ENCODE measurements at places on chromosomes 3 and 15.

DNA sequence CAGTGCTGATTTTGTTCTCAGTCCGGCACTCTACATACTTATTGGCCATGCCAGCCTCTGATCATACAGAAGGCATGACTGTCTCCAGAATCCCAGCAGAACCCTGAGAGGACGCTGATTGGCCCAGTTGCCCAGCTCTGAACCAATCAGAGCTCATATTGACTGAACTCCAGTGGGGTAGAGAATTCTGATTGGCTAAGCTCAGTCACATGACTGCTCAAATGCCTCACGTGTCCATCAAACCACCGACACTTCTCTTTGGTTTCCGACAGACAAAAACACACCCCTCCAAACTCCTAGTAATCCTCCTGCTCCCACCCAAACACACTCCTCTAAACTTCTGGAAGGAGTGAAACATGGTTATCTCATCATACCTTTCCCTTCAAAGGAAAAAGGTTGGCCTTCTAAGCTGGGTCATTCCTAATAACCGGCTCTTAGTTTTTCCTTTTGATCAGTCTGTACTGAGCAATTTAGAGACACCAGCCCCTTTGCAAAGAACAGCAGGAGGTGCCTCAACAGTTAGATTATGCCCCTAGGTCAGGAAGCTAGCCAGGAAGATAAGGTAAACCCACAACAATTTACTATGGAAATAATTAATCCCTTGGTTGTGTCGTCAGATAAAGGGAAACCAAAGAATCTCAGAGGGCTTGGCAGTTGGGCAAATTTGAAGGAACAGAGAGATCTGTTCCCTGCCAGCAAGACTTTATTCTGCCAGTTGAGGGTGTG is 187.8 kb downstream of the TLE3 start:
- no peak for DNase-seq

- no peak for DNase-seq
Measured at GRCh38 chr3:61181874-61182273, 69.4 kb downstream of the FHIT start.

DNA sequence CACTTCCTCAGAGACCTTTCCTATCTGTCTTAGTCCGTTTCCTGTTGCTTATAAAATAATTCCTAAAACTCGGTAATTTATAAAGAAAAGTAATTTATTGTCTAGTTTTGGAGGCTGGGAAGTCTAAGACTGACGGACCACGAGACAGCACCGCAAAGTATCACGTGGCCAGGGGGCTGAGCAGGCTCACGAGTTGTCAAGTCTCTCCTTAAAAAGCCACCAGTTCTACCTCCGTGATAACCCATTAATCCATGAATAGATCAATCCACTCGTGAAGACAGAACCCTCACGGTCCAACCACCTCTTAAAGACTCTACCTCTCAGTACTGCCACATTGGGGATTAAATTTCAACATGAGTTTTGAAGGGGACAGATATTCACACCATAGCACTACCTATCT is 821 bp downstream of the LINS1 start:
- no peak for DNase-seq

DNA sequence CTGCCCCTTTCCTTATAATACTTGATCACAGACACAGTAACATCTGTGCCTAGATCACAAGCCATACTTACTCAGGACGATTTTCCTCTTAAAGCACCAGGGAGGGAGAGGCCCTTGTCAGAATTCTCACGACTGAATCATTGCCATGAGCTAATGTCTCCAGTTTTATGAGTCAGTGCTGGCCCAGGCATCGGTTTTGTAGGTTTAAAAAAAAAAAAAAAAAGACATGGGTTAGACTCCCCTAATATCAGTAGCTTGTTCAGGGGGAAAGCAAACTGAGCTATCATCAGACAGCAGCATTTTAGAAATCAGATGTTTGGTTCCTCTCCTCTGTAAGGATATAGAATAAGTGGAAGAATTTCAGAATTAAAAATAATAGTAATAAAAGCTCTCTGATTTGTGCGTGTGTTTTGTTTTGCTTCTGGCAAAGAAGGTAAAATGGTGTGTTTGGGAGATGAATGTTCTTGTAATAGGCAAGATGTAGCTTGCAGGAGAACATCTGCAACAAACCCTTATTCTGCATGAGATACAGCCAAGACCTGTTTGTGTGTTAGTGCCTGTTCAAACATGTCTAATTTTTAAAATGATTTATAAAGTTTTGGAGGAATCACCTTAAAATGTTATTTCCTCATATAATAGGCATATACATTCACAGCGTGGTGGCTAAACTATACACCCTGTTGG is 193.6 kb downstream of the TP63 start:
- no peak for DNase-seq

- DNase-seq = no peak
Measured at GRCh38 chr15:65287520-65287855, 805 bp upstream of the PARP16 start.

- no peak for DNase-seq
Measured at GRCh38 chr3:95029644-95030043, 966.8 kb downstream of the NSUN3 start.

- DNase-seq = no peak
Measured at GRCh38 chr15:42145546-42146455, 10.6 kb downstream of the PLA2G4F start.

GRCh38 chr3:148202386-148202785 is 495.3 kb upstream of the AGTR1 start:
- DNase-seq = no peak

DNA sequence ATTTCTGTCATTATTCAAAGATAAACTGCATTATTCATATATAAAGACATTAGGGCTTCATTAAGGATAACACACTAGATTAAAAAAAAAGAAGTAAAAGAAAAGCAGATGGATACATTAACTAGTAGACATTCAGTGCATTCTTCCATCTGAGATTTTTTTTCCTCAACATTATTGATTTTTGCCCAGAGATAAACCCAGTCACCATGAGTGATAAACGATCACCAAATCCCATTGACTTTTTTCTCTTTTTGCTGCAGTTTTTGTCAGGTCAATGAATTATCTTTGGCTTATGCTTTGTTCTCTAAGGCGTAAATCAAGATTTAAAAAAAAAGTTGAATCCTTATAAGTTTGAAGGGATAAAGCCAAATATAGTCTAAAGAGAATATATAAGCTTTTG is 925.0 kb downstream of the GBE1 start:
- no peak for DNase-seq

Data from NCI-H2081 treated with DMSO at 0.1 percent for 48 hours (cell line).